ENCODE measurements at places on chromosomes 7 and 10.

GRCh38 chr7:664997-665735 is 61.3 kb upstream of the DNAAF5 start:
- no peak for DNase-seq

GRCh38 chr10:87700031-87700796 is 40.5 kb downstream of the PAPSS2 start:
- peak; percentile 48 for DNase-seq

GRCh38 chr7:131029002-131029401 is 295.0 kb upstream of the KLF14 start:
- DNase-seq, result no peak

- DNase-seq, result no peak
Observed at GRCh38 chr10:95458871-95459270, 102.3 kb downstream of the SORBS1 start.

GRCh38 chr7:45515346-45515745 is 58.8 kb upstream of the ADCY1 start:
- DNase-seq, result no peak

- DNase-seq, result no peak
Observed at GRCh38 chr7:75920431-75921161, 5.6 kb downstream of the POR start.

- no peak for DNase-seq
Observed at GRCh38 chr10:74103560-74104258, 46.9 kb downstream of the AP3M1 start.

GRCh38 chr10:72598769-72599701 is 26.8 kb downstream of the MICU1 start:
- DNase-seq, result no peak

- DNase-seq, result no peak
Observed at GRCh38 chr7:69738396-69738951, 140.2 kb downstream of the AUTS2 start.

- DNase-seq, result no peak
Observed at GRCh38 chr7:51101111-51101757, 215.4 kb downstream of the COBL start.

DNA sequence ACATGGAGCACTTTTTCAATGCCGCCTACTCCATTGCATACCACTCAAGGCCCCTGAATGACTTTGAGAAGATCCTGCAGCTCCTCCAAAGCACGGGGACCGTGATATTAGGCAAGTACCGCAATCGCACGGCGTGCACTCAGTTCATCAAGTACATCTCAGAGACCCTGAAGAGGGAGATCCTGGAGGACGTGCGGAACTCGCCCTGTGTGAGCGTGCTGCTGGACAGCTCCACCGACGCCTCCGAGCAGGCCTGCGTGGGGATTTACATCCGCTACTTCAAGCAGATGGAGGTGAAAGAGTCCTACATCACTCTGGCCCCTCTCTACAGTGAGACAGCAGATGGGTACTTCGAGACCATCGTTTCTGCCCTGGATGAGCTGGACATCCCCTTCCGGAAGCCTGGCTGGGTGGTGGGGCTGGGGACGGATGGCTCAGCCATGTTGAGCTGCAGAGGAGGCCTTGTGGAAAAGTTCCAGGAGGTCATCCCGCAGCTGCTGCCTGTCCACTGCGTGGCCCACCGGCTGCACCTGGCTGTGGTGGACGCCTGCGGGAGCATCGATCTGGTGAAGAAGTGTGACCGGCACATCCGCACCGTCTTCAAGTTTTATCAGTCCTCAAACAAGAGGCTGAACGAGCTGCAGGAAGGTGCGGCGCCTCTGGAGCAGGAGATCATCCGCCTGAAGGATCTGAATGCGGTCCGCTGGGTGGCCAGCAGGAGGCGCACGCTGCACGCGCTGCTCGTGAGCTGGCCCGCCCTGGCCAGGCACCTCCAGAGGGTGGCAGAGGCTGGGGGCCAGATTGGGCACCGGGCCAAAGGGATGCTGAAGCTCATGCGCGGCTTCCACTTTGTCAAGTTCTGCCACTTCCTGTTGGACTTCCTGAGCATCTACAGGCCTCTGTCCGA is 12.7 kb upstream of the ATP6V0E2 start:
- no peak for DNase-seq

GRCh38 chr7:26182283-26182682 is 18.3 kb downstream of the HNRNPA2B1 start:
- DNase-seq, result no peak

DNA sequence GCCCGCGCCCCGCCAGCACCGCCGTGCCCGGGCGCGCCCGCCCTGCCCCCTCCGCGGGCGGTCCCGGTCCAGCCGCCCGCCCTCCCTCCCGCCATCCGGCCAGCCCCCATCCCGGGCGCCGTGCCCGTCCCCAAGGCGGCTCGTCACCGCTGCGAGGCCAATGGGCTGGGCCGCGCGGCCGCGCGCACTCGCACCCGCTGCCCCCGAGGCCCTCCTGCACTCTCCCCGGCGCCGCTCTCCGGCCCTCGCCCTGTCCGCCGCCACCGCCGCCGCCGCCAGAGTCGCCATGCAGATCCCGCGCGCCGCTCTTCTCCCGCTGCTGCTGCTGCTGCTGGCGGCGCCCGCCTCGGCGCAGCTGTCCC is at the start of gene HTRA1:
Gene HTRA1 (plus strand): TSS at position 187 of the 362 bp plus-strand sequence. CDS start 100 bp downstream, at position 287.
- no peak for DNase-seq

- DNase-seq, result no peak
Observed at GRCh38 chr10:75019370-75019769, 92.1 kb upstream of the SAMD8 start.
